ENCODE measurements at places on chromosomes 7 and 10. TPM values are rescaled to one million over a fixed set of nuclear protein-coding genes. Genes with fewer than 3 reads are reported as not detected.

DNA sequence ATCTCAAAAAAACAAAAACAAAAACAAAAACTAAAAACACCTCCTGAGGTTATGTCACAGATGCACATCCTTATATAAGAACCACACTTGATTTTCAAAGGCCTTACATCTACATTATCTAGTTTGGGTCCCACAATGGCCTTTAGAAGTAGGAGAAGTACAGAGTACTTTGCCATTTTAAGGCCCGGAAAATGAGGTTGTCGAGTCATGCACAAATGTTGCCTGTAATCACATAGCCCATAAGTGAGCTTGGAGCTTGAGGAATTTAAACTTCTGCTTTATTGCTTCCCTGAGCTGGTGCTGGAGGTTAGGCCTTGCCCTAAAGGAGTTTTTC lies 9.7 kb upstream of the MKRN1 start:
- DNase-seq, result no peak
- H3K4me1 ChIP-seq, result peaks cover 2% of the 10 kb centered on the region
- H3K4me3 ChIP-seq, result no peak overlapping the region
- peaks cover 17% of the 10 kb centered on the region for H3K27me3 ChIP-seq

GRCh38 chr7:151104411-151105235 lies 18.3 kb downstream of the AGAP3 start:
- no peak overlapping the region for H3K4me3 ChIP-seq
- H3K27me3 ChIP-seq, result no peaks in the 10 kb centered on the region
- H3K4me1 ChIP-seq, result no peaks in the 10 kb centered on the region
- no peak overlapping the region for H3K27ac ChIP-seq

GRCh38 chr10:124198125-124198501 lies 104.7 kb upstream of the CHST15 start:
- H3K36me3 ChIP-seq, result no peaks in the 10 kb centered on the region
- no peak overlapping the region for H3K27ac ChIP-seq

UCN3 gene
- total RNA-seq, result not detected

Data from activated naive CD8-positive, alpha-beta T cell treated with anti-CD3 and anti-CD28 coated beads, Interleukin-2, amount 10 ng/mL, durations not matched to agents 7 days and 5 days (primary cell).